ENCODE measurements at places on chromosomes 13 and 19. TPM values are rescaled to one million over a fixed set of nuclear protein-coding genes. Genes with fewer than 3 reads are reported as not detected.

DNA sequence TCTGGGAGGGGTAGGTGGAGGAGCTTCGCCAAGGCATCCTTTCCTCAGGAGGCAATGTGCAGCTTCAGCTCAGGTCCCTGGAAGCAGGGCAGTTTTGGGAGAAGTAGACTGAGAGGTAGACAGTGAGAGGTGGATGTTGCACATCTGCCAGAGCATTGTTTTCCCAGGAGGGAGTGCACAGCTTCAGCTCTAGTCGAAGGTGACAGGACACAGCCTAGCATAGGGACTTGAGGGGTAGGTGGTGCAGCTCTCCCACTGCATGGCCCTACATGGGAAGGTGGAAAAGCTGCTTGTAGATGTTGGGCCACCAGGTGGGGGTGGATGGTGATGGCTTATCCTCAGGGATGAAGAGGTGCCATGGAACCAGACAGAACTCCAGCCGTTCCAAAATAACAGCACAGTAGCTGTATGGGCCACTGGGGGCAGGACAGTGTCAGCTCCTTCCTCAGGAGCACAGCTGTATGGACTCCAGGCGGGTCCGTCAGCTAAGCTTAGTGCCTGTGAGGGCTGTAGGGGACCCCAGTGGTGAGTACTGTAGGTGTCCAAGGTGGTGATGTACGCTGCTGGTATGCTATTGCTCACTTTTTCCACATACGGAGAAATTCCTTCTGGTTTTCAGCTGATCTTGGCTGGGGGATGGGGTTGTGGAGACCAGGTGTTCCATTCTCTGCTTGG is 17.4 kb upstream of the ZNF543 start:
- DNase-seq = no peak

DNA sequence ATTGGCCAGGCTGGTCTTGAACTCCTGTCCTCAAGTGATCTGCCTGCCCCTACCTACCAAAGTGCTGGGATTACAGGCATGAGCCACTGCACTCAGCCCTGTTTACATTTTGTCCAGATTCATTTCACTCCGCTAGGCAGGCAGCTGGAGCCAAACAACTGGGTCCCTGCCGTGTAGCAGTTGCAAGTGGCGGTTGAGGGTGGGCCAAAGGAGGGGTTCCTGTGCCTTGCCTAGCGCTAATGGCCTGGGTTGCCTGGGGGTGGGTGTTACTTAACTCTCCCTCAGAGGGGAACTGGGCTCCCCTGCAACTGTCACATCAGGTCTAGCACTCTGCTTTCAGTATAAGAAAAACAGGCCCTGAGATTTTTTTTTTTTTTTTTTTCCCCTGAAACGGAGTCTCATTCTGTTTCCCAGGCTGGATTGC is 7.4 kb downstream of the ACP5 start:
- DNase-seq = no peak

DNA sequence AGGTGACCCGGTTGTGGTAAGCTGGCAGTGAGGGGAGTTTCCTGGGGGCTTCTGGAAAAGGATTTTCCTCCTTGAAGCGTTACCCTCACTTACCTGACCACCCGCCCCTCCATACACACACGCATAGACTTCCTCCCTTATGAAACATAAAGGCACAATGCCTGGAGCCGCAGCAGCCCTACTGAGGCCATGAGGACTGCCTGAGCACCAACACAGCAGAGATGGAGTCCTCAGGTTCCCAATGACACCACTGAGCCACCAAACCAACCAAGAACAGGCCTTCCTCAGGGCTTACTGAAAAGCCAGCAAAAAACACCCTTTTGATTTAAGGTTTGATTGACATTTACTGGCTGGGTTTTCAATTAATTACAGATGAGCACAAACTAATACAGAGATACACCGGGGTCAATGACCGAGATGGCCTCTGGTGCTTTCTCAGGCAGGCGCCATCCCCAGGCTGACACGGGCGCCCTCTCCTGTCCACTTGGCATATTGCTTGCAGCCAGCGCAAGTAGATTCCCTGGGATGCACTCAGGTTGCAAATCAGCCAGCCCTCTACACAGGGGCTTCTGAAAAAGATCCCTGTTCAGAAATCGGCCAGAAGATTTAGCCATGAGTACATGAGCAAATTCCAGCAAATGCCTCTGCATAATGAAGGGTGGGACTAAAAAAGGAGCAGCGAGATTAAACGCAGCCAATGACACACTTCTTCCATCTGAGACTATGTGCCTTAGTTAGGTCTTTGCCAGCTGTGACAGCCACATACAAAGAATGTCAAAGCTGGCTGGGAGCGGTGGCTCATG is 14.8 kb downstream of the OPA3 start:
- DNase-seq = peak; percentile 80

The MEIOSIN gene
- not detected for total RNA-seq

The SYNGR4 gene
- total RNA-seq = not detected

The CNMD gene
- total RNA-seq = not detected

- no peak for DNase-seq
Observed at GRCh38 chr19:418761-419671, 10.1 kb upstream of the C2CD4C start.

The IGFL1 gene
- not detected for total RNA-seq

DNA sequence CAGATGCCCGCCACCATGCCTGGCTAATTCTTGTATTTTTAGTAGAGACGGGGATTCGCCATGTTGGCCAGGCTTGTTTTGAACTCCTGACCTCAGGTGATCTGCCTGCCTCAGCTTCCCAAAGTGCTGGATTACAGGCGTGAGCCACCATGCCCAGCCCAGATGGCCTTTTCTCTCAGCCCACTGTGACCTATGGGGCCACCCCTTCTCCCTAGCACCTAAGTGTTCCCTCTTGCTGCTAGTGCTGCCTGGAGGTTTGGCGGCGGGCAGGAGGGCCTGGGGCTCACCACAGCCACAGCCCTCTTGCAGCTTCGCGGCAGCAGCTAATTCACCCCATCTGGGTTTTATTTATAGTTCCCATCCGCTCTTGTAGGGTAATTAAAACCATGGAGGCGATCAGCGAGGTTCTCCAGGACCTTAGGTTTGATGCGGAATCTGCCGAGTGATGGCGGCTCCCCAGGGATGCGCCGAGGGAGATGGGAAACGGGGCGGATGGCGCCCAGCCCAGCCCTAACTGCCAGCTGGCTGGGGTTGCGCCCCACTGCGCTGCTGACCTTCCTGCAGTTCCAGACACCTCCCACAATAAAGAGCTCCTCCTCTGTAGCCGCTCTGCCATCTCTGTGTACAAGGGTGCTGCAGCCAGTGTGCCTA is 3.3 kb downstream of the REX1BD start:
- DNase-seq = no peak

GRCh38 chr13:48038761-48039160 is 1.2 kb downstream of the NUDT15 start:
- DNase-seq = no peak

The CCDC194 gene
- total RNA-seq = 0.50 TPM

DNA sequence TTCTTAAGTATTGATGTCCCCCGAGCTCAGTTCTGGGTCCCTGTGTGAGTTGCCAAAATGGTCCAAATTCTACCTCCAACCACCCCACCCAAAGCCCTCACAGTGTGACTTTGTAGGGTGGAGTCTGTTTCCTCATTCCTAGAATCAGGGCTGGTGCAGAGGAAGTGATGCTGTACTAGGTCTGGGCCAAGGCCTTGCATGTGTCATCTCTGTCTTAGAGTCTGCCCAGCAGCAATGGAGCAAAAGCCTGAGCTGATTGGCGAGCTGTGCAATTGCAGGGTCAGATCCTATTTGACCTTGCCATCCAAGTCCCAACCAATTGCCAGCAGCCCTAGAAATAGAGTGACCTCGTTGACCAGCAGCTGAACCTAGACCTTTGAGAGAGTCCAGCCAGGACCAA is 97.0 kb upstream of the ANKRD10 start:
- DNase-seq = no peak

GRCh38 chr19:7247155-7247554 is 47.1 kb downstream of the INSR start:
- no peak for DNase-seq

- no peak for DNase-seq
Observed at GRCh38 chr13:24006520-24007248, 109.4 kb upstream of the C1QTNF9B start.

The ZNF69 gene
- 8.0 TPM for total RNA-seq

- DNase-seq = peak; percentile 81
Observed at GRCh38 chr13:112248862-112249592, 127.1 kb upstream of the SPACA7 start.

The IGFL2 gene
- total RNA-seq = not detected

GRCh38 chr13:108003626-108004025 is 211.7 kb downstream of the LIG4 start:
- DNase-seq = no peak

- no peak for DNase-seq
Observed at GRCh38 chr13:97077341-97077740, 83.1 kb upstream of the OXGR1 start.

- DNase-seq = no peak
Observed at GRCh38 chr19:2034729-2035589, 16.1 kb downstream of the MKNK2 start.

DNA sequence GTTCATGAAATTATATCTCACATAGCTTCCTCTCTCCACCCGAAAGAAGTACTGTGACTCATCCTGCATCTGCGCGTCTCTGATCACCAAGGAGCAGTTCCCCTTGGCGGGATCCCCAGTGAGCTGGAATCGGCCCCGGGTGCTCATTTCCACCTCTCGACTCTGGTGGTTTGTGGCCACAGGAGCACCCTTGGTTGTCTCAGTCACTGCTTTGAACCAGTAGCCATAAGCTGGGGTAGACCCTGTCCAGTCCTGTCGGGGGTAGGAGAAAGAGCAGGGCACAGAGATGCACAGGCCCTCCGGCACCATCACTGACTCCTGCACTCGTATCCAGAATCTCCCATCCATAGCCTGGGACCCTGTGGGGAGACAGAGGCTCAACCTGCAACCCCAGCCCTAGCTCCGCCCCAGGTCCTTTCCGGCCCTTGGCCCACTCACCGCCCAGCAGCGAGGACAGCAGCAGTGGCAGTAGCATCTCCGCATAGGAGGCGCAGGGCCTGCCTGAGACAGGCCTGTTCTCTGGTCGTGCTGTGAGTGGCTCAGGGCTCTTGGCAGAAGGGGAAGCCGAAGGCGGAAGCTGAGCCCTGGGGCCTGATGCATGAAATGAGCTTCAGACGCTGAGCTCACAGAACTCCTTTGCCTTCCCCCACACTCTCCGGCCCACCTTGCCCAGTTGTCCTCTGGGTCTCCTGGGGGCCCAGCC is at the start of gene SIGLEC10:
Gene SIGLEC10, minus strand, starts transcription at position 536 of the 703 bp plus-strand sequence. Its CDS starts 61 bp downstream, at position 475.
- no peak for DNase-seq

The LILRB4 gene
- total RNA-seq = 1.9 TPM

The CD209 gene
- 1.2 TPM for total RNA-seq

- DNase-seq = no peak
Observed at GRCh38 chr19:28313633-28314032, 899.3 kb downstream of the UQCRFS1 start.

DNA sequence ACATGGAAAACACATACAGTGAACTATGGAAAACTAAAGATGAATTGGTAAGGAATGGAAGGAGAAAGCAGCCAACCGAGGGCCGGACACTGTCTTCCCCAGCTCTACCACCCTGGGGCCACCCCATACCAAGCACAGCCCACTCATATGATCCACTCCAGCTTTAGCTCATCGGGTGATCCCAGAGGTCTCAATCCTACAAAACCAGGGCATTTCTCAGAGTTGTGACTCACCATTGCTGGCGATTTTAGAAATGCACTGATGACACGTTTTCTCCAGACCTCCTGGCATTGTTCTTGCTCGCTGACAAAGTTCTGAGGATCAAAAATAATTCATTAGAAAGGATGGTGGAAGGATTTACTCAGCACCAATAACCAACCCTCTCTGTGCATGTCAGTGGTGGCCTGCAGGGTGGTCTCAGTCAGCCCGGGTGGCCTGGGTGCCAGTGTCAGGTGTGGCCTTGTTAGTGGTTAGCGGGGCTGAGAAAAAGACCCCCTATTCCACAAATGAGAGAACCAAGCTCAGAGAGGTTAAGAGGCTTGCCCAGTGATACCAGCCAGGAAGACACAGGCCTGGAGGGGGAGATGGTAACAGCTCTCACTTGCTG is 6.6 kb downstream of the TMEM272 start:
- DNase-seq = no peak

The CYP4F12 gene
- total RNA-seq = 98.6 TPM

The MAB21L1 gene
- not detected for total RNA-seq

- no peak for DNase-seq
Observed at GRCh38 chr13:42478531-42479156, 95.3 kb upstream of the TNFSF11 start.

GRCh38 chr19:42078538-42079275 is 2.7 kb downstream of the ZNF574 start:
- no peak for DNase-seq

- peak; percentile 35 for DNase-seq
Observed at GRCh38 chr19:32879741-32880140, 10.2 kb upstream of the SLC7A9 start.

The ZNF296 gene
- total RNA-seq = 0.35 TPM

GRCh38 chr13:44293908-44294735 is 79.5 kb upstream of the SERP2 start:
- no peak for DNase-seq

GRCh38 chr19:35501684-35502083 is 11.4 kb upstream of the KRTDAP start:
- DNase-seq = no peak

DNA sequence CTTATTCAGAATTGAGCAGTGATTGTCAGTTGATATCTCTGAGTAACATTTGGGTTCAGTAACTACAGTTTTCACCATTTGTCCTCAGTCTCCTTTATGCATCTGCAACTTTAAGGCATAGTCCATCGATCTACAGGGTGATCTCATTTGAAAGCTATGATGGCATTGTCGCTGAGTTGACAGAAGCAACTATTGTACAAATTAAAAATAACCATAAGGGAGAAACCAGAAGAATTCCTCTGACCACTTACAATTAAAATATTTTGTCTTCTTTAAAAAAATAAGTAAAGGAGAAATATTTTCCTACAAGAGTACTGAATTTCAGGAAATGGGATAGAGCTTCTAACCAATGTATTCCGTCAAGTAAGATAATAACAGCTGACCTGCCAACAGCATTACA is 30.6 kb downstream of the RAP2A start:
- DNase-seq = no peak

GRCh38 chr13:109158383-109158782 is 529.0 kb downstream of the MYO16 start:
- DNase-seq = no peak

DNA sequence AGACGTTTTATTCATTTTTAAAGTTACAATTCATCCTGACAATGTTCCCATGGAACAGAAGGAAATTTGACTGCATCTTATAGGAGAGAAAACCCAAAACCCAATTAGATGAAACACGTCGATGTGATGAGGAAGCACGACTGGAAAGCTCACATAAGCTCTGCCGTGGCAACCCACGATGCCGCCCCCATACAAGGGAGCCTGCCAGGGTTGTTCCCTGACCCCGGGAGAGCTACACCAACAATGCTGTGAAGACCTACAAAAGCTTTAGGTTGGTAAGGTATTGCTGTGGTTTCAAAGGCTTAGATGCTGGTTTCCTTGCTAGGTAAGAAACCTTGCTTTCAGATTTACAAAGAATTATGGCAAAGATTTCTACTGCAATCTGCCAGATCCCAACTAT is 393.1 kb downstream of the KLF12 start:
- no peak for DNase-seq
